Mucosa of descending colon (tissue), 3 donors: ENCODE measurements at places on chromosomes 2 and 18.
A peak's percentile ranks its signal among the peaks of the same experiment; 100 is the strongest.

DNA sequence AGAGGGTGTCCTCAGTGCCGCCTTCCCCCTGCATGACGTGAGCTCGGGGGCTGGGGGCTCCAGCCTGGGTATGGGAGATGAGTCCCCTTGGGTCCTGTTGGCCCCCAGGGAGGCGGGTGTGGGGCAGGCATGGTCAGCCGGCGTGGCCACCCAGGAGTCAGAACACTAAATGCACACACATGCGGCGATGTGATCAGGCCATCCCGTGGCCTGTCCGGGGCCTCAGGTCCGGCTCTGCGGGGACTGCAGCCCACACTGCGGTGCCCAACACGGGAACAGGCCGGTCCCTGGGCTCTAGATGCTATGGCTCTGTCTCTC lies 13.8 kb downstream of the ANO7 start:
- no peak for DNase-seq

- DNase-seq = no peak
These were observed 112.4 kb upstream of the CAB39 start for GRCh38 chr2:230600285-230600684.

- no peak for DNase-seq
These were observed 130.2 kb upstream of the PID1 start for GRCh38 chr2:229401171-229401865.

DNA sequence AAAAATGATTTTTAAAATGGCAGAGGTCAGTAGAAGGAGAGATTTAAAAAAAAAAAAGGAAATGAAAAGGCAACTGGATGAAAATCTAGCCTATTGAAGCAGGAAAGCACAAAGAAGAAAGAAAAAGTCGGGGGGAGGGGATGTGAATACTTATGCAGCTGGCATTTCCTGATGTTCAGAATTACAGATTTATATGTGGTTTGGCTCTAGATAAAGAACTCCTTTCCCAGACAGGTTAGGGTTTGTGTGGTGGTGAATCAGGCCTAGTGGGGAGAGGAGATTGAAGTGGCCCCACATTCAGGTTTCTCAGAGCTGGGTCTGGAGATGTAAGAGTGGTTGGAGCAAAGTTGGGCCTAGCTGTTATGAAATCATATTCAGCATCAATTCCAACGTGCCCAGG lies 394.4 kb downstream of the FIGN start:
- no peak for DNase-seq

DNA sequence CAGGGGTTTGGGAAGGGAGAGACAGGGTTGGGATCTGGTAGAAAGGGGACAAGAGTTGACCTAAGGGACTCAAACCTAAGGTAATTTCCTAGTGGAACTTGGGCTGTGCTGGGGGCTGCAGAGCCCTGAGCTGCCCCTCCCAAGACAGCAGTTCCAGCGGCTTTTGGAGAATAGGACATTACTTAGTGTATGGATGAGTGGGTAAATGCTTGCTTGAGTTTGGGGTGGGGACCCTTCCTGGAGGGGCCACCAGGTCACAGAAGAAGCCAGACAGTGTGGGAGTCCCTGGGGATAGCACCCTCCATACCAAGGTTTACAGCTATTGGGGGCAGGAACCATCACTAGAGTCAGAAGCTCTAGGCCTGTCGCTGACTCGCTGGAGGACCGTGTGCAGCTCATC lies 111.5 kb downstream of the CAPN13 start:
- DNase-seq = no peak

GRCh38 chr2:26345545-26346453 lies at the start of gene SELENOI:
TSS of gene SELENOI (plus strand) at chr2:26346143. CDS start at chr2:26346233, 90 bp downstream.
- DNase-seq = peak; percentile 99

- DNase-seq = peak; percentile 80
These were observed 606 bp downstream of the AGBL5 start for GRCh38 chr2:27051902-27052645.

DNA sequence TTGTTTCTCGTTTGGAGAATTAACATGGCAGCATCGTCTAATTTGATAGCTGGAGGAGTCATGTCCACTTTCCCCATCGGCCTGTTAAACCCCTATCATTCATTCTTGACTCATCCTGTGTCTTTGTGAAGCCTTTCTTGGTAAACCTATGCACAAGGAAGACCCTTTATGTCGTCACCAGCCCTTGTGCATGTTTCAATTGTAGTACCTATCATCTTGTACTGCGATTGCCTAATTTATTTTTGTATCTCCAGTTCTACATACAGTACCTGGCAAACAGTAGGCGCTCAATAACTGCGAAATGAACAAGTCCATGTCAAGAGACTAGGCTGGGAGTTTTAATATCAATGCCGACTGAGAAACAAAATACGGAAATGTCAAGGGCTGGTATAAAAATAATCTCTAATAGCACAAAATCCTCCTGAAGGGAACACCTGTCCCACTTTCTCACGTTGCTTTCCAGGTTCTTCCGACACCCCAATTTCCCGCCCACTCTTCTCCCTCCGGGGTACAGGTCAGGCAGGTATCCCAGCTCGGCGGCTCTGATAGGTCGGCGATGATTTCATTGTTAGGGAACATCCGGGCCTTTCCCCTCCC lies 1.3 kb upstream of the PPM1B start:
- DNase-seq = no peak

DNA sequence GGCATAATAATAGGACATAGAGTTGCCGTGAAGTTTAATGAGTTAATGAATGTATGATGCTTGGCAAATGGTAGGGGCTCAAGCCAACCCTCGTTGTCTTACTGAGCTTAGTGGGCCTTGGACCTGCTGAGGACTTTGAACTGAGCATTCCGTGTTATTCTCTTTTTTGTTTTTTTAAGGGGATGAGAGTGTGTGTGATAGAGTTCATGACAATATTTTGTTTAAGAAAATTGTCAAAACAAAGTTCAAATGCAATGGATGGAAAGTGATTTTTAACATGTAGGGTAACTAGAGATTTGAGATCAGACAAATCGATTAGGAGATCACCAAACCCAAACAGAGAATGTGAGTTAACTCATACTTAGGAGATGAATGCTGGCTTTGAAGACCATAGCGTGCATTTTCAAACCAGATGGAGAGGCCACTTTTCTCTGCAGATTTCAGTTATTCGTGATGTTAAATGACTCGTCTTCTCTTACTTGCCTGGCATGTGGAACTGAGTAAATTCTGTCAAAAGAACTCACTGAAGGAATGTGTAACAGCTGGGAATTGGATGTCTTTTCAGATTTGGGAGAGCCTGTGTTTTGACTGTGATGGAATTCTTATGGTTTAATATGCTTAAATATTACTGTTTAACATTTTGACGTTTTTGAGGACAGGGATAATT lies 88.7 kb downstream of the NEDD4L start:
- no peak for DNase-seq

DNA sequence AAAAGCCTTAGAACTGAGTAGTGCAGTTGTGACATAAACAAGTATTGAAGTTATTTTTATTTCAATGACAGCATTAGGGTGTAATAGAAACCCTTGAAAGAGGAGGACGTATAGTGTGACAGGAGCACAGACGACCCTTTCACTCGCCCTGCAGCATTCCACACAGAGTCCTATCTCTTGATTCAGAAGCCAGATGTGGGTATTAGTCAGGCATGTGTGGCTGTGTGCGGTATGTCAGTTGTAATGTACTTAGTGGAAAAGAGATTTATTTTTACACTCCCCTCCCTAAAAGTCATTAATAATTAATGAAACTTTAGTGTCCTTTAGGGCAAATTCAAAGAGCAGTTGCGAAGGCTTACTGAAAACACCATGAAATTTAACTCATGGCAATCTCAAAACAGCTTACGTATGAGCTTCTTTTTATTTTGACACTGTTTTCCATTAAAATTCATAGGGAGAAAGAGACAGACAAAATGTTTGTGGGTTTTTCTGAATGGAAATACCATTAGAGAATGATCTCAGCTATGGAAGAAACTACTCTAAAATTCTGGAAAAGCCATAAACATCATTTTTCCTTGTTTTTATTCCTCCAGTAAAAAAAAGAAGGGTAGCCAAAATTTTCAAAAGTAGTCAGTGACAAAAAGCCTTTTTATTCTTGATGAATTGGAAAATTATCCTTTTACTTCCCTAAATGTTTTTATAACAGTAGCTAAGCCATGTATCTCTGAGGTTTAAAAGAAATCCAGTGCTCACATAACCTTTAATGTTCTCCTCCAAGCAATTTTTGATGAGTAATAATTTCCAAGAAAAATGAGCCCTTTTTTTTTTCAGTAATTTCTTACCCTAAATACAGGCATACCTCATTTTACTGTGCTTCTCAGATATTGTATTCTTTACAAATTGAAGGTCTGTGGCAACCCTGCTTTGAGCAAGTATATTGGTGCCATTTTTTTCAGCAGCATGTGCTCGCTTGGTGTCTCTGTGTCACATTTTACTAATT lies 84.0 kb upstream of the DSEL start:
- no peak for DNase-seq

DNA sequence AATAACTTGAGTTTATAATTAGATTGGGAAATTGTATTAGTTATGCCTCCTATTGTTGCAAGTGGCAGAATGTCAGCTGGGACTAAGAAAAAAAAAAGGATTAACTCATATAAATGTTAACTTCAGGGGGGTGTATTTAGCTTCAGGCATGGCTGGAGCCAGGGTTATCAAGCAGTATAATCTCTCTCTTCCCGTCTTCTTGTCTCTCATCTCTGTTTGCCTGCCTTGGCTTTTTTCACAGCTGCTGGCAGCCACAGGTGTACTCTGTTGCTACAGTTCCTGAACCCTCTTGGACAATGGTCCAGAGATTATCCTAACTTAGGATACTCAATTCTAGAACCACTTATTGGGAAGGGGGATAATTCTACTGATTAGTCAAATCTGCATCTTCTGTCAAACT lies 370.7 kb upstream of the MEX3C start:
- DNase-seq = no peak

DNA sequence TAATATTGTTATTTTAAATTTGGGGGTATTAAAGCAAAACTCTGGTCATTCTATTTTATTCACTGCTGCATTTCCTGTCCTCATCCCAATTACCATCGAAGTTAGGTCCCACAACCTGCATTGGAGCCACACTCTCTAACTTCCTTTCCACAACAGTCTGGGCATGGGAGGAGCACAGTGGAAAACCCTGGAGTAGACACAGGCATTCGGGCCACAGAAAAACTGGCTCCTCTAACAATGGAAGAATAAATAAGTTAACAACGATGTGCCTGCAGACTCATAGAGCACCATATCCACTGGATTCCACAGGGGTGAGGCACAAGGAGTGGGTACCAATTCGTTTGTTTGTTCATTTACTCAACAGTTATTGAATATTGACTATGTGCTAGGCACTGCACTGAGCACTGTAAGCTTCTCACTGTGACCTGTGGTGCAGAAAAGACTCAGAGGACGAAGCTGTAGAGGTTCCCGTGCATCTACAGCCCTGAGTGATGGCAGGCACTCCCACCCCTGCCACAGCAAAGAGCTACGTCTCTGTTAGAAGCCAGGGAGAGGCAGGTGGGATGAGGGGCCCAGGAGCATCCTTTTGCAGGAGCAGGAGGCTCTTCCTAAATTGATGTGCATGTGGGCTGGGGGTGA lies 154.2 kb upstream of the PGAP1 start:
- DNase-seq = no peak

- no peak for DNase-seq
These were observed 7.0 kb downstream of the EVX2 start for GRCh38 chr2:176076796-176077195.

DNA sequence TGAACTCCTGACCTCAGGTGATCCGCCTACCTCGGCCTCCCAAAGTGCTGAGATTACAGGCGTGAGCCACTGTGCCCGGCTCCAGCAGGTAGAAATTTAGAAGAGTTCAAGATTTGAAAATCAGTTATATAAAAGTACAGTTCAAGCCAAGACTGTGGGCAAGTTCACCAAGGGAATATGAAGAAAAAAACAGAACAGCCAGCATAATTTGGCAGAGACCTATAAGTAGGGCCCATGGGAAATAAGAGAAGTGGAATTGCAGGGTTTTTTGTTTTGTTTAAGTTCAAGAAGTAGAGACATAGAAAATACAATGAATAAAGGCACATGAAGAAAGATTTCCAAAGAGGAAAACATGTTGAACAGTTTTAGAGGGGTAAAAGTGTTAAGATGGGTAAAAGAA lies 57.9 kb downstream of the BAZ2B start:
- no peak for DNase-seq

GRCh38 chr2:165792104-165792454 lies 2.0 kb downstream of the GALNT3 start:
- no peak for DNase-seq

GRCh38 chr2:121019071-121019470 lies 265.9 kb downstream of the TFCP2L1 start:
- no peak for DNase-seq

GRCh38 chr18:22132763-22133162 lies 36.6 kb upstream of the GATA6 start:
- DNase-seq = no peak

DNA sequence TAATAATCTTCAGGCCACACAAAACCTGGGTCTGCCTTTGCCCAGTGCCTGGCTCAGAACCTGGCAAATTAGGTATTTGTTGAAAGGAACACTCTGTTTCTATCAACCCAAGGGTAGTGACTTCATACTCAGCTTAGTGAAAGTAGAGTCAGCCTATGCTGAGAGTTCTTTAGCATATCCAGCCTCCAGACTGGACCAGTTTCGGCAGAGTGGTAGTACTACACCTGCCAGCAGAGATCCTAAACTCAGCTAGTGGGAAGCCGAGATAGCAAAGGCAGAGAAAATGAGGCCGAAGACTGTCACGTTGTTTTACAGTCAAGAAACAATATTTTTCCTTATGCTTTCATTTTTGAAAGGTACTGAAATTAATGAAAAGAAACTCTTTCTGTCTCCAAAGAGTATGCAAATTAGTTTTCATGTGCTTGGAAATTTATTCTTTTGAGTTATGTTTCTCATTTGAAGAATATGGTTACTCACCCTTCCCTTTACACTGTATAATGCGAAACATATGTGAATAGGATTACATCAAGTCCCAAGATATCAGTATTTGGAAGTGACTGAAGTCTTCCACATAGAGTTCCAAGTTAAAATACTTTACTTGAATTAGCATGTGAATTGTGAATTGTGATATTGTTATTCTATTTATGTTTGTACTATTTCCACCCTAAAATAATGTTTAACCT lies 52.2 kb upstream of the UGP2 start:
- DNase-seq = no peak

DNA sequence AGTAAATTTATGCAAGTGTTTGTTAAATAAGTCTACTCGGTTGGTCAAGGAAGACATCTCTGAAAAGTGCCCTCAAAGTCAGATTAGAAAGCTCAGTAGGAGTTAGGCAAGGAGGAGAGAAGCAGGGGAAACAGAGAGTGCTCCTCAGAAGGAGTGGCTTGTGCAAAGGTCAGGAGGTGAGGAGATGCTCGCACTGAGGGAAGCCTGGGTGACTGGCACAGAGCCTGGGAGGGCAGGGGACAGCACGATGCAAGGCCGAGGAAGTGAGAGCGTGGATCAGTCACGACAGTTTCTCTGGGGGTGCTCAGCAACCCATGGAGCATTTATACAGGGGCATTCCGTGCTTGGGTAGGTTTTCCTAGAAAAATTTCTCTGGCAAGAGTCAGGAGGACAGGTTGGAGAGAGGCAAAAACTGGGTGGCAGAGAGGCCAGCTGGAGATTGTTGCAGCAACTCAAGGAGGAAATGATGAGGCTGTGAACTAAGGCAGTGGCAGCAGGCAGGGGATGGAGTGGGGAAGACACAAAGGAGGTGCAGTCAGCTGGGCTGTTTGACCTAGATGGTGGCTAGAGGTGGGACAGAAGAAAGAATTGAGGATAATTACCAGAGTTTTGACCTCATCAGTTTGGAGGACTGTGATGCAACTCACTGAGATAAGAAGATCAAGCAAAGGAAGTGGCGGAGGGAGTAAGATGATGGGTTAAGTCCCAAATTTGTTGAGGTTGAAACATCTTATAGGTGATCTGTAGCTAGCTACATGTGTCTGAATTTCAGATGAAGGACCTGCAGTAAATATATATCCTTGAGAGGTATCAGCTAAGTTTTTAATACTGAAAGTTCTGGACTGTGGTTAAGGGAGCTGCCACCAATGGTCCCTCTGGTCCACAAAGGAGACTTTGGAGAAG lies 52.4 kb downstream of the BCL2 start:
- DNase-seq = no peak
